ENCODE measurements at places on chromosomes 2 and 18. TPM values are rescaled to one million over a fixed set of nuclear protein-coding genes. Genes with fewer than 3 reads are reported as not detected.

Gene ACTG2
- 913 TPM for polyA plus RNA-seq

Gene IL1RL1
- polyA plus RNA-seq, result 0.46 TPM

Gene EDAR
- 2.0 TPM for polyA plus RNA-seq

Gene CFAP65
- 3.4 TPM for polyA plus RNA-seq

Gene NAT8
- 0.46 TPM for polyA plus RNA-seq

Gene CCBE1
- 2.5 TPM for polyA plus RNA-seq

Gene CD8B2
- polyA plus RNA-seq, result 0.42 TPM

Gene FKBP7
- polyA plus RNA-seq, result 21.6 TPM

Gene CCDC150
- polyA plus RNA-seq, result 16.1 TPM
